ENCODE measurements at places on chromosomes 5 and 9.

DNA sequence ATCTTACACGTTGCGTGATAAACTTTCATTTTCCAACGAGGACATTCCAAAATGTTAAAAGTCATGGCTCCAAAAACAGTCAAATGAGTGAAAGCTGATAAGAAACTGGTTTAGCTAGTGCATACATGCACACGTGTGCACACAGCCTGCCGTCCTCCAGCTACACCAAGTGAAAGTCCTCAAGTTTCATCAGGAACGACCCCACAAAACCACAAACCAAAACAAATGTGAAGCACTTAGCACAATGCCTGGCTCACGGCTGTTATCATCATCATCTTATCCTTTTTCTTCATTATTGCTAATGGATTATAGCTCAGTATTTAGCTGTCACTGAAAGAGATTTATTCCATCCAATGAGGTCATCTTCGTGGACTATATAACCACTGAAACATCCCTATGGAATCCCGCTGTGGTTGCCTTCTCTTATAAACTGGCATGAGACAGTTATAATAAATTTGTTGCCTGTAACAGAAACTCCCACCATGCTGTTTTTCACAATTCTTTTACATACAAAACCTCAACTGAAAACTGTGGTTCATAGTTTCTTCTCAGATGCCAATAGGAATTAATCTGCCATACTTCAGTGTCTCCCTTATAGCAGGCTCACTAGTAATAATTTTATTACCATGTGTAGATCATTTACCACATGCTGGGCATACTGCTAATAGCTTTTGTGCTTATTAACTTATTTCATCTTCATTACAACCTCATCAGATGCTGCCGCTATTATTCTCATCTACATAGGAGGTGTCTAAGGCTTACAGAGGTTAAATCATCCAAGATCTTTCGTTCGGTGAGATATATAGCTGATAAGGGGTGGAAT lies 56.1 kb downstream of the SAXO1 start:
- DNase-seq, result no peak

GRCh38 chr5:1731091-1731639 lies 68.5 kb downstream of the MRPL36 start:
- DNase-seq, result no peak

GRCh38 chr9:86098824-86099700 lies at the start of gene GOLM1:
TSS of gene GOLM1 (minus strand) at chr9:86099558. CDS start at chr9:86079320, 20,238 bp downstream.
- no peak for DNase-seq

DNA sequence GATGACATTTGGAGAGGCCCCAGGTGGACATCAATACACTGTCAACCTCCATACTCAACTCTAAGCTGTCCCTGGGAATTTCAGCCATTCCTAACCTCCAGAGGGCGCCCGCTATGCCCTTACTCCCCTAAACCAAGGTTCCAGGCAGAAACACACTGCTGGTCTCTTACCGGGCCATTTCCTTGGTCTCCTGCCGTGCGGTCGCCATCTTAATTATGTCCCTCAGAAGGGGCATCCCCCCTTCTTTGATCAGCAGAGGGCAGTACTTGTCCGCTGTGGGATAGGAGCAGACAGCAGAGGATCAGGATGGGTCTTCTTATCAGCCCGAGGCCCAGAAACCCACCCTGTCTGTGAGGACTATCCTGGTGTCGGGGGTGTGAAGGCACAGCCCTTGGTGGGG lies 9.3 kb upstream of the ZDHHC12 start:
- DNase-seq, result no peak
